CD8-positive, alpha-beta T cell (primary cell): ENCODE measurements at places on chromosomes 3 and 15.

- DNase-seq = no peak
These were observed 20.4 kb downstream of the UACA start for GRCh38 chr15:70742928-70743327.

DNA sequence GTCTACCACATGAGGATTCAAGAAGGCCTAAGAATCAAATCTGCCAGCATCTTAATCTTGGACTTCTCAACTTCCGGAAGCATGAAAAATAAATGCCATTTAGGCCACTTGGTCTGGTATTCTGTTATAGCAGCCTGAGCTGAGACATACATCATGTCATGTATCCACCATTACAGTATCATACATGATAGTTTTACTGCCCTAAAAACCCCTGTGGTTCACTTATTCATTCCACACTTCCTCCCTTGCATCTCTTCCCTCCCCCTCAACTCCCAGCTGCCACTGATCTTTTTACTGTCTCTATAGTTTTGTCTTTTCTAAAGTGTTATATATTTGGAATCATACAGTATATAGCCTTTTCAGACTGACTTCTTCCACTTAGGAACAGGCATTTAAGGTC is 161.8 kb downstream of the SNRK start:
- DNase-seq = no peak

- DNase-seq = no peak
These were observed 39.1 kb downstream of the MGLL start for GRCh38 chr3:127783166-127783565.

DNA sequence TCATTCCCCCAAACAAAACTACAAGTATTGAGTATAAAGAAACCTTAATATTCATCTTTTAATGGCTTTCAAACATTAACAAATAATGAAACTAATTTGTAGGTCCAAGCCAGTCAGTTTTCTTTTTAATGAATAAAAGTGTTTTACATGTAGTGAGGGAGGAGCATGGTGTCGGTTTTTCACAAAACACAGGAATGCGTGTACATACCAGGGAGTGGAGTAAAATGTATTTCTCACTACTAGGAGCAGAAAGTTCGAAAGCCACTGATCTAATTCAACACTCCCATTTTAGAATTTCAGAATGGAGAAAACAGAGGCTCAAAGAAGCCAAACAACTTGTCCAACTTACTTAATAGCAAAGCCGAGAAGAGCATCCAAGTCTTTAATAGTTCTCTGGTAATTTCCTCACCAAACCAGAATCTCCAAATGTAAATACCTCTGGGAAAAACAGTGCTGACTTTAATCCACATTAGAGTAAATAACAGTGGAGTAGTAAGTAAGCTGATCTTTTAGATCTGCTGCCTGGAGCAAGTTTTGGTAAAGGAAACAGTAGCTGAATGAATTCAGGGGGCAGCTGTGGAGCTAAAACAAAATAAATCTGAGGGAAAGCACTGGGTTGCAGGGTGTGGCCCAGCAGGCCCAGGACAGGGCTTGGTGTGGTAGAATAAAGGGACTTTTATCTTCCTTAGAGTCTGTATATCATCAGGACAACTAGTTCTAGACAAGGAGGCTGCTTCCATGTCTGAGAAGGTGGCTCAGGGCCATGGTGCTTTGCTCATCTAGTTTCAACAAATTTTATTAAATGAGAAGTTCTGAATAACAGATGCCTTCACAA is 7.9 kb downstream of the ANP32A start:
- DNase-seq = no peak

- no peak for DNase-seq
These were observed 406.0 kb upstream of the WNT5A start for GRCh38 chr3:55893045-55893664.

DNA sequence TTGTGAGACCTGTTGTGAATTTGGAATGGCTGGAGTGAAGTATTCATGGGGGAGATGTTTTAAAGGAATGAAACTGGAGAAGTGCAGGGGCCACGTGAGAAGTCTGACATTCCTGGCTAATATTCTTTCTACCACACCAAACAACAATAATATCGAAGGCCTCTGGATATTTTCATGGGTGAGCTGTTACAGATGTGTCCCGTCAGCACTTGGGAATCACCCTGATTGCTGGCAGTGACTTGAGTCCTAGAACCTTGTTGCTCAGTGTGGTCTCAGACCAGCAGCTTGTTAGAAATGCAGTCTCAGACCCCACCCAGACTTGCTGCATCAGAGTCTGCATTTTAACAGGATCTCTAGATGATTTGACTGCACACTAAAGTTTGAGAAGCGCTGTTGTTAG is 113.8 kb downstream of the ITPR1 start:
- no peak for DNase-seq
